T-helper 2 cell (primary cell): ENCODE measurements at places on chromosomes 4 and X.

- no peak for DNase-seq
Measured at GRCh38 chrX:12946406-12946805, 28.5 kb upstream of the TMSB4X start.

DNA sequence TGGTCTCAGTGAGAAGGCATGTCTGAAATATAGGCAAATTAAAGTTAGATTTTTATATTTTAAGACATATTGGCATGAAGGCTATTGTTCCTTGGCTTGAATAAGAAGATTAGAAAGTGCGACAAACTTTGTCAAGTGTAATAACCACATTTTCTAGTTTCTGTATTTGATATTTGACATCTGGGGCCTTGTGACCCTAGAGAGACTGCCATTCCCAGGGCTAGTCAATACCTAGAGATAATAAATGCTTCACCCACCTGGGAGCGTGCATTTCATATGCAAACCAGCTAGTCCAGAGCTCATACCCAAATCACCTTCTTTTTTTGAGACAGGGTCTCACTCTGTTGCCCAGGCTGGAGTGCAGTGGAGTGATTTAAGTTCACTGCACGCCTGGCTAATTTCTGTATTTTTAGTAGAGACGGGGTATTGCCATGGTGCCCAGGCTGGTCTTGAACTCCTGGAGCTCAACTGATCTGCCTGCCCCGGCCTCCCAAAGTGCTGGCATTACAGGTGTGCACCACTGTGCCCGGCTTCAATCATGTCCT is 62.6 kb downstream of the COQ2 start:
- DNase-seq, result no peak

GRCh38 chr4:26342328-26343037 is 21.7 kb downstream of the RBPJ start:
- DNase-seq, result no peak

DNA sequence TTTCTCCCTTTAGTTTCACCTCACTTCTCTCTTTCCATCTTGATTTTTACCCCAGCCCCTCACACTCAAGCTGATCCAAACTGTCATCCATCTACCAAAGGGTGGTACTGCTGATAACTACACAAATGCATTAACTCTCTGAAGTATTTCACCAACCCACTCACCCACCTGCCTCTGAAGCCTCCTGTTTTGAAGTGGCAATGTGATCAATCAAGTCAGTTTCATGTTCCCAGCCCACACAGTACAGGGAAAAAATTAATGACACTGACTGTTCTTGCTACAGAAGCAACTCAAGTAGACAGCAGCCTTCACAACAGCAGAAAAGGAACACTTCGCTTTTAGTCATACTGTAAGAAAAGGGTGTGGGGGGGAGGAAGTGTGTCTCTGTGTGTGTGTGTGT is 183.0 kb upstream of the NOCT start:
- DNase-seq, result no peak

- no peak for DNase-seq
Measured at GRCh38 chr4:110195561-110196205, 2.7 kb downstream of the ELOVL6 start.

DNA sequence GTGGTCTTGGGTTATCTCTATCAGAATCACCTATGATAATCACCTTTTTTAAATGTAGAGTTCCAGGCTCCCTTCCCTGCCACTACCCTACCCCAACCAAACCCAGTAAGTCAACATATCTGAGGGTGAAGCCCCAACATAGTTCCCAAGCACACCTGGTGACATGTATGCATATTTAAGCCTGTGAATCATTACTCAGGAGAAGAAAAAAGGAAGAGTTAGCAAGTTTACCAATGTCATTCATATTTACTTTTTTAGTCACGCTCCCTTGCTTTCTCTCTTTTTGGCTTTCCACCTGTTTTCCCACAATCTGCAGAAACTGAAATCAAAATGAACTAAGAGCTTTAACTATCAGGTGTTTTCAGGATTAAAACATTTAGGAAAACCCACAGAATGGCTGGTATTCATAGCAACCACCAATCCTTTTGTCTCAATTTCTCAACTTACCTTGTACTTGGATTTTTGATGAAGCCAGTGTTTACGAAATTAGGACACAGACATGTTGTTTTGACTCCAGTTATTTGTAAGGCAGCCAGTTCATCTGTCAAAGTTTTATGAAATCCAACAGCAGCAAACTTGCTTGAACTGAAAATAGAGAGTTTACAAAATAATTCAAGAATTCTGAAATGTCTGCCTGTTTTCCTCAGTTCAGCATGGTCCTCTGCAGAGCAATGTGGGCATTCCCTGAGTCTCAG is 34.0 kb downstream of the HSD17B11 start:
- no peak for DNase-seq

DNA sequence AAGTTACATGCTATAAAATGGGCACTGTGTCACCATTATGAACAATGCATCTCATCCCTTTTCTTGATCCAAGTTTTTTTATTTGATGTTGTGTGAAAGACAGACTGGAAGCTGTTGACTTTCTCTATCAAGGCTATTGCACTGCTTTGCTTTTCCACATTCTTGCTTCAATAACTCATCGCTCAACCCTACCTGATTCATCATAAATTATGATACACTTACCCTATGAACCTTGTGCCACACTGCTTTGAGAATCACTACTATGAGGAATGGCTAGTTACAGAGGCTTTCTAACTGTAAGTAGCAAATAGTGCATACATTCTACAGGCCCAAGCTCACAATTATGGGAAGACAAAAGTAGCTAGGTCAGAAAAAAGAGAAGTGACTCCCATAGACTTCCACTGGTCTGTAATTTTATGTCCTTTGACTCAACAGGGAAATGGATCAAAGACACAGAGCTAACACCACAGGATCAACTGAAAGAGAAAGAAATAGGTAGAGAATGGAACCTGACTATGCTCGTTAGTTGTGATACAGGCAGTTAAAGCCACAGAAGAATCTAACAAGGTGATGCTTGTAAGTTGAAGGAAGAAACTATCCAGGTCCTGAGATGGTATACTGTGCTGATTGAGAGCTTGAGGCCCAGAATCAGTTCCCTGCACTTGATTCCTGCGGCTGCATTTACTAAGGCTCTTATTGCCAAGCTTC is 163.5 kb downstream of the PPP3CA start:
- DNase-seq, result no peak

GRCh38 chr4:177740563-177740962 is 298.3 kb upstream of the AGA start:
- DNase-seq, result no peak

- no peak for DNase-seq
Measured at GRCh38 chr4:81737865-81738559, 266.3 kb upstream of the RASGEF1B start.

DNA sequence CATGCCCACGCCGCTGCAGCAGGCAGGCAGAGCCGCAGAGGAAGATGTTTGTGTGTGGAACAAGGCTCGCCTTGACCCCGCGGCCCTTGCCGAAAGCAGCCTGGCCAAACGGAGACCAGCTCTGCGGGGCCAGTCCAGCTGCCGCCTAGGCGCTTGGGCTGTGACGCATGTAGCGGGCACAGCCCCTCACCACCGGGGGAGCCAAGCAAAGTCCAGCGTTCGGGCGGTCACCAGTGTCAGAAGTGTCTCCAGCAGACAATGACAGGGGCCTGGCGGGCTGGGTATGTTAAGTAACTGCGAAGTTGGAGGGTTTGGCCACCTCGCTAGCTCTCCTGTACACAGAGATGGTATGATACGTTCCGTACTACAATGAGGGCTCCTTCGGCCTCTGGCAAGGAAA is 1.3 kb downstream of the AMER1 start:
- no peak for DNase-seq

GRCh38 chr4:109294006-109294405 is 8.5 kb downstream of the COL25A1 start:
- DNase-seq, result no peak

DNA sequence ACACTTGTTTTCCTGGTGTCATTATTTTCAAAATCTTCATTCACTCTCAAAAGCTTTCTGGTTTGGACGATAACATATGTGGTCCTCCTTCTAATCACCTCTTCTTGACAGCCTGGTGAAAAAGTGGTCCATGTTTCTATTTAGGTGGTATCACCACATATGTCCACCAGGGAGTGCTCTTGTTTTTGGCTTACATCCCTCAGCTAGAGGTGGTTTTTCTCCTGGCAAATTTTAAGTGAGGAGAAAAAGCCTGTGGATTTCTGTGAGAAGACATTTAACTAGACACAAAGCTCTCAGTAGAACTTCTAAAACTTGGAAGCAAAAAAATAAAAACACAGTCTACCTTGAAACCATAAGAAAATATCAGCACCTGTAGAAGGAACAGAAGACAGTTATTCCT is 58.0 kb upstream of the FRMPD4 start:
- DNase-seq, result no peak

- no peak for DNase-seq
Measured at GRCh38 chr4:88879991-88880390, 177.0 kb downstream of the FAM13A start.

DNA sequence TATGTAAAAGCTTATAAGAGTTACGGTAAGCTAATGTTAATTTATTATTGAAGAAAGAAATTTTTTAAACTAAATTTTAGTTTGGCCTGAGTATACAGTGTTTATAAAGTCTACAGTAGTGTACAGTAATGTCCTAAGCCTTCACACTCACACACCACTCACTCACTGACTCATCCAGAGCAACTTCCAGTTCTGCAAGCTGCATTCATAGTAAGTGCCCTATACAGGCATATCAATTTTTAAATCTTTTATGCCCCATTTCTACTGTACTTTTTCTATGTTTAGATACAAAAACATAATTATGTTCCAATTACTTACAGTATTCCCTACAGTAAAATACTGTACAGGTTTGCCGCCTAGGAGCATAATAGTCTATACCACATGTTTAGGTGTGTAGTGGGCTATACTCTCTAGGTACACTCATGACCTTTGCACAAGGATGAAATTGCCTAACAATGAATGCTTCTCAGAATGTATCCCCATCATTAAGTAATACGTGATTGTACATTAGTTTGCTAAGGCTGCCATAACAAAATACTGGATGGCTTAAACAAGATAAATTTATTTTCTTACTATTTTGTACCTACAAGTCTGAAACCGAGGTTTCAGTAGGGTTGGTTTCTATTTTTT is 333.8 kb upstream of the PCDH7 start:
- DNase-seq, result no peak

- DNase-seq, result no peak
Measured at GRCh38 chr4:25704516-25704915, 48.9 kb downstream of the SLC34A2 start.

DNA sequence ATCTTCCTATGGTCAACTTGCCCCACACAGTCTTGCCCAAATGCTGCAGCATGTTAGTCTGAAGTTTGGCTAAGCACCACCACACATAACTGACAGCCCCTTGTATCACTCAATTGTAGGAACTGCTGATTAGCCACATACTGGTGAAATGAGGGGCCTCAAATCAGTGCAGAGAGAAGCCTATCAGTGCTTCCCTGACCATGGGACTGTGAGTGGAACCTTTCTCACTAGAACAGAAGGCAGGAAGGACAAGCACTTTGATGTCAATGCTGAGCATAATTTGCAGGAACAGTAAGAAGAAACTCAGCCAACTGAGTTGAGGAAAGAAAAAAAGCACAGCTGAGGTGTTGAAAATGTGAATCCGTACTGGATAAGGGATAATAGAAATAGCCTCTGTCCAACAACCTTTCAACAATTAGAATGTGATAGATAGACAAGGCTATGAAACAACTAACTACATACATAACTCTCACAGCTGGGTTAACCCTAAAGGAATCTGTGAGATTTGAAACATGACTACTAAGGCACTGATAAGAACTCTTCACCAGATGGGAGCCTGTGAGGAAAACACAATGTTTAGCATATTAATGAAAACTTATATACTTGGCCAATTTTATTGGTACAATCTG is 136.6 kb upstream of the SH3RF1 start:
- DNase-seq, result no peak

GRCh38 chr4:52576326-52576725 is 82.8 kb downstream of the USP46 start:
- DNase-seq, result no peak

- DNase-seq, result no peak
Measured at GRCh38 chr4:97720869-97721432, 422.3 kb downstream of the STPG2 start.

- no peak for DNase-seq
Measured at GRCh38 chrX:7047951-7048350, 99.6 kb upstream of the STS start.

DNA sequence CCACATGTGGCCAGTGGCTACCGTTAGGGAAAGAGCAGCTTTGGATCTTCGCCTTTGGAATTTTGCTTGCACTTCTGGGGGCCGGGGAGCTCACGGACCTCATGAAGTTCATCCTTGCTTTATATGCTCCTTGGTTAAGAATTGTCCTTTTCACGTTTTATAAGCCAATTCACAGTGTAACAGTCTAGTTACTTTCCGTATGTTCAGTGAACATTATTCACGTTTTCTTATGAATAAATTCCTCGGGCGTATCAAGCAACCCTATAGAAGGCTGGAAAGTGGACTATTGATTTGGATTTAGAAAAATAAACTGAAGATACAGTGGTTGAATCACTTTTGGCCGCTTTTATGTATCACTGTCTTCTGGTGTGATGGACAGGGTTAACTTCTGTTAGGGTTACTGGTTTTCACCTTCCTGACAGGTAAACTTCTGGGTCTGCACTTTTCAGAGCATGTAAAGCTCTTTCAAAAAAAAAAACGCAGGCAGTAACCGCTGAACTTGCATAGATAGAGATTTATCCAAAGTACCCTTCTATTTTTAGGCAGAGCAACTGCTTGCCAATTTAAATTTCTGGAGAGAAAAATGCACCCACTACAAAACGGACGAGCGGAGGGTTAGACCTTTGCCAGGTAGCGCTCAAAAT is 569 bp upstream of the PDLIM5 start:
- DNase-seq, result no peak

DNA sequence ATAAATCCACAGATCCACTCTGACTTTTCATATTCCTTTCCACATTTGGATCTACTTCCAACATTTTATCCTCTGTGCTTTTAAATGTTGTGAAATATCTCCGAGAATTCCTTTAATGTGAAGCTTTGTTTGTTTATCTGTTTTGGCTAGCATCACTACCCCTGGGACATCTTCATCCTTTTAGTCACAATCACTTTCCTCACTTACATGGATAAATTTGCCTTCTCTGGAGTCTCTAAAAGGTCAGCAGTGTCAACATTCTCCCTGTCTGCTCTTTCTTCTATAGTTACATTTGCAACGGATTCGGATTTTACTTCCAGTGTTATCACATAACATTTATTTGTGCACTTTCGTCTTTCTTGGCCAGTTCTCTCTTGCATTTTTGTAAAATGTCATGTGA is 34.2 kb upstream of the LRAT start:
- no peak for DNase-seq
